Upper lobe of left lung (tissue), 6 donors: ENCODE measurements at places on chromosomes 7 and 10.

DNA sequence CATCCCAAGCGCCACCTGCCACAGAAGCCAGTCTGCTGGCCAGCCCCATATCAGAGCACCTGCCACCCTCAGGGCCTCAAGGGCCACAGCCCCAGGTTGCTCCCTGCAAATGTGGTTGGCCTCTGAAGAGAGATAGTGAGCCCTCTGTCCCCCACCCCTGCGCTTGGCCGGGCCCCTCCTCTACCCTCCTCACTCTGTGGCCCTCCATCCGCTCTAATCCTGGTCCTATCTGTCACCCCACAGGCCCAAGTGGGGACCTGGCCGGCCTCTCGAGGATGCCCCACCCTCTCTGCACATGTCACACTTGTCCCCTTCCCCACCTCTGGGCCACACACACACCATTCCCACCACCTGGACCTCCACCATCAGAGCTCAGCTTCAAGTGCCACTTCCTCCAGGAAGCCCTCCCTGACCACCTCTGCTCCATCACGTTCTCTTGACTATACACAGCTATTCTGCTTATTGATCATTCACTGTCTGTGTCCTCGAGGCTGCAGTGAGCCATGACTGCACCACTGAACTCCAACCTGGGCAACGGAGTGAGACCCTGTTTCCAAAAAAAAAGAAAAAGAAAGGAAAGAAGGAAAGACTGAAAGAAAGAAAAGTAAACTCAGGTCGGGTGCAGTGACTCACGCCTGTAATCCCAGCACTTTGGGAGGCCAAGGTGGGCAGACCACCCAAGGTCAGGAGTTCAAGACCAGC is 42.4 kb downstream of the TNRC18 start:
- no peaks in the 10 kb centered on the region for H3K27me3 ChIP-seq
- H3K4me3 ChIP-seq = no peak overlapping the region
- H3K4me1 ChIP-seq = peaks cover 59% of the 10 kb centered on the region
- peak overlapping the region; percentile 4 for H3K27ac ChIP-seq

DNA sequence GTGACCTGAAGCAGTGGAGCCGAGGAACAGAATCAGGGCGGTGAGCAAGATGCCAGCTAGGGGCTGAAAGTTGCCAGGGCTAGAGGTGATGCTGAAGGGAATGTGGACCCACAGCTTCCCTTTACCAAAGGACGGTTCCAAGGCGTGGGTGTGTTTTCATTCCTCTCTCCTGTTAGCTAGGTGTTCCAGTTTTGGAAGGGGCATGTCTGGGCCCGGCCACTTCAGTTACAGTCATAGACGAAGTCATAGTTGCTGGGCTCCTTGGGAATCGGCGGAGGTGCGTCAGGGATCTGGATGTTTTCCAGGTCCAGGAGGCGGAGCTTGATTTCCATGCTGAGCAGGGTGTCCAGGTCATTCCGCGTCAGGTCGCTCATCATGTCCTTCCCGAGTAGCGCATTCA is 131.0 kb upstream of the AOAH start:
- H3K4me3 ChIP-seq = no peak overlapping the region
- H3K36me3 ChIP-seq = peaks cover 12% of the 10 kb centered on the region
- no peaks in the 10 kb centered on the region for H3K27me3 ChIP-seq
- no peaks in the 10 kb centered on the region for H3K4me1 ChIP-seq
- no peak for DNase-seq

DNA sequence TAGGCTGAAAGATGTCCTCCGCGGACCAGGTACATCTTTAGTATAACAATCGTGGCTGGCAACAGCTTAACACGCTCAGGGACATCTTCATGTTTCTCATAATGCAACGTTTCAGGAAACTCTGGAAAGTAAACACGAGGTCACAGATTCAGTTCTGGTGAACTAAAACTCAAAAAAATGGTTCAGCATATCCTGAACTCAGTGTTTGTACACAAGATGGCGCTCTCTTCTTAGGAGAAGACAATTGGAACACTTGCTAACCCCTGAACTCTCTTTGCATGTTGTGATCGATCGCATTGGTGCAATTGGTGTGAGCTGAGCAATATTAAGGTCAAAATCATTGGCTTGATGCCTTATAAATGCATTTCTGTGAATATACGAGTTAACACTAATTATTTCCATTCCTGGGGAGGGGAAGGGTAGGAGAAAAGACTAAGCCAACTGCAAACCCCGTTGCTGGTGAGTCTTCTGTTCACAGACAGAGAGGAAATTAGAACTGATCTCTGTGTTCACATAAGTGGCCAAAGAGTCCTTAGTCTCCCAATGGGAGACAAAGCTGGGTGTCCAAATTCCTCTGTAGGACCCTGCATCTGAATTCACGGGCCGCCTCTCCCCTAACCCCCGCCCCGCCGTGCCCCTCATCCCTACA is 52.6 kb upstream of the FAM180A start:
- H3K36me3 ChIP-seq = no peaks in the 10 kb centered on the region
- H3K4me3 ChIP-seq = no peak overlapping the region
- no peak for DNase-seq
- H3K4me1 ChIP-seq = peaks cover 7% of the 10 kb centered on the region
- no peak overlapping the region for H3K27ac ChIP-seq

GRCh38 chr7:115662120-115662519 is 368.4 kb downstream of the TFEC start:
- DNase-seq = no peak
- no peaks in the 10 kb centered on the region for H3K36me3 ChIP-seq
- no peak overlapping the region for H3K27ac ChIP-seq
- H3K4me3 ChIP-seq = no peak overlapping the region
- no peaks in the 10 kb centered on the region for H3K27me3 ChIP-seq

DNA sequence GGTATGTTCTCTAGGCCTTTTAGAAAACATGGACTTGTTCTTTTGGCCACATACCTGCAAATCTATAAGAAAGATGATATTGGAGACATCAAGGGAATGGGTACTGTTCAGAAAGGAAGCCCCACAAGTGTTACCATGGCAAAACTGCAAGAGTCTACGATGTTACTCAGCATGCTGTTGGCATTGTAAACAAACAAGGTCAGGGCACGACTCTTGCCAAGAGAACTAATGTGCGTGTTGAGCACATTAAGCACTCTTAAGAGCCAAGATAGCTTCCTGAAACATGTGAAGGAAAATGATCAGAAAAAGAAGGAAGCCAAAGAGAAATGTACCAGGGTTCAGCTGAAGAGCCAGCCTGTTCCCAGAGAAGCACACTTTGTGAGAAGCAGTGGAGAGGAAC is 37.1 kb downstream of the SDK1 start:
- H3K27me3 ChIP-seq = no peaks in the 10 kb centered on the region
- H3K4me3 ChIP-seq = no peak overlapping the region
- H3K4me1 ChIP-seq = no peaks in the 10 kb centered on the region
